ENCODE measurements at places on chromosomes 12 and 14.
A peak's percentile ranks its signal among the peaks of the same experiment; 100 is the strongest.

GRCh38 chr14:63923422-63923752 is 70.6 kb downstream of the SYNE2 start:
- no peak for DNase-seq

DNA sequence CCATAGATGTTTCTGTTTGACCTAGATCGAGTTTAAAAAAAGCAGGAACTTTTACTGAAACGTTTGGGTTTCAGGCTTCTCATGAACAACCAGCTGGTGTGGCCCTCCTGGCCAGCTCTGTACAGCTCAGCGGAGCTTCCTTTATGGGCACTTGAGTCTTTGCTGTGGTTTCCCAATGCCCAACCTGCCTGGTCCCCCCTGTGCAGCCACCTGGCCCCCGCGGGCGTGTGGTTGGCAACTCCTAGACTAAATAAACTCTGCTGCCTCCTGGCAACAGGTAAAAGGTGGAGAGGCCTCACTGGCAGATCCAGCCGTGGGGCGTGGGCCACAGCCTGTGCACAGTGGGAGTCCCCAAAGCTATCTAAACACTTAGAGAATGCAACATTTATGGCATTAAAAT is 38.7 kb downstream of the ADGRD1 start:
- DNase-seq: no peak

DNA sequence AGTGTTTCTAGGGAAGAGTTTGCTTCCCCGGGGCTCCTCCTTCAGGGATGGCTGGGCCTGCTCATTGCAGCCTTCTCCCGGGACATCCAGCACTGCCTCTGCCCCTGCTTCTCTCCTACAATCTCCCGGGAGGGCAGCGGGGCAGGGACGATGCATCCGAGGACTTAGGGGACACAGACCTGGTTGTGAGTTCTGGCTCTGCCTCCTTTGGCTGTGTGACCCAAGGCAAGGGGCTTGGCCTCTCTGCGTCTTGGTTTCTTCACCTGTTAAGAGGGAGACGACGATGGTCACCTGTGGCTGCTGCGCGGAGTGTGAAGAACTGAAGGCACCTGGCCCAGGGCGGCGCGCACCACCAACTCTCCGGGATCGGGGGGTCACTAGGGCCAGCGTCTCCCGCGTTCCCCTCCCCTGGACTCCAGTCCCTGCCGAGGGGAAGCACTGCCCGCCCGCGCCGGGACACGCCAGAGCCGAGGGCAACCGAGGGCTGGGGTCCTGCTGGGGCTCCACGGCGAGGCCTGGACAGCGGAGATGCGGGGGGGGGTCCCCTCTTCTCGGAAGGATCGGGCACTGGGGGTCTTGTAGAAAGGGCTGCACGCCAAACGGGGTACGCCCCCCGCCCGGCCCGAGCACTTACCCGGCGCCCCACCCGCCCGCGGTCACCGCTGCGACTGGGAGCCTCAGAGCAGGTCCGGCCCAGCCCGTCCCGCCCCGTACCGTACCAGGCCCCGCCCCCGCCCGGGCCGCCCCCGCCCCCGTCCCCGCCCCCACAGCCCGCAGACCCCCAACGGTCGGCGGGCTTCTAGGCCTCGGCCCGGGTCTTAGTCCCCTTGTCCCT is at the start of gene HVCN1:
Gene HVCN1, minus strand, starts transcription at position 670 of the 835 bp plus-strand sequence. CDS start 5,870 bp downstream, outside the sequence.
- DNase-seq: peak; percentile 47

- no peak for DNase-seq
Observed at GRCh38 chr14:101726295-101726953, 35.1 kb upstream of the PPP2R5C start.

DNA sequence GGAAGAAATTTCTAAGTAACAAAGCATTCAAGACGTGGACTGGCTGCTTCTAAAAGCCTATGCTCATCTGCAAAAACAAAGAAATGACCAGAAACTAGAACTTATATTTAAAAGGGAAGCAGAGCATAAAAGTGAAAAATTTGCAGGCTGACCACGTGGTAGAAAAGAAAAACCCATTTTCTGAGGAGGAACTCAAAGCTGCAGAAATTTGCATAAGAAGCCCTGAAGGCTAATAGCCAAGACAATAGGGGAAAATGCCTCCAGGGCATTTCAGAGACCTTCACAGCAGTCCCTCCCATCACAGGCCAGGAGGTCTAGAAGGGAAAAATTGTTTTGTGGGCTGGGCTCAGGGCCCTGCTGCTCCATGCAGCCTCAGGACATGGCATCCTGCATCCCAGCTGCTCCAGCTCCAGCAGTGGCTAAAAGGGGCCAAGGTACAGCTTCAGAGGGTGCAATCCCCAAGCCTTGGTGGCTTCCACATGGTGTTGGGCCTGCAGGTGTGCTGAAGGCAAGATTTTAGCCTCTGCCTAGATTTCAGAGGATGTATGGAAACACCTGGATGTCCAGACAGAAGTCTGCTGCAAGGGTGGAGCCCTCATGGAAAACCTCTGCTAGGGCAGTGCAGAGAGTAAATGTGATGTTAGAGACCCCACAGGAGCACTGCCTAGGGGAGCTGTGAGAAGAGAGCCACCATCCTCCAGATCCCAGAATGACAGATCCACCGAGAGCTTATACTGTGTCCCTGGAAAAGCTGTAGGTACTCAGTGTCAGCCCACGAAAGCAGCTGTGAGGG is 55.5 kb downstream of the CHGA start:
- no peak for DNase-seq
